ENCODE measurements at places on chromosomes 1 and 21. TPM values are rescaled to one million over a fixed set of nuclear protein-coding genes. Genes with fewer than 3 reads are reported as not detected.

OR2T2 gene
- total RNA-seq, result not detected

TMEM61 gene
- 0.14 TPM for total RNA-seq

DNA sequence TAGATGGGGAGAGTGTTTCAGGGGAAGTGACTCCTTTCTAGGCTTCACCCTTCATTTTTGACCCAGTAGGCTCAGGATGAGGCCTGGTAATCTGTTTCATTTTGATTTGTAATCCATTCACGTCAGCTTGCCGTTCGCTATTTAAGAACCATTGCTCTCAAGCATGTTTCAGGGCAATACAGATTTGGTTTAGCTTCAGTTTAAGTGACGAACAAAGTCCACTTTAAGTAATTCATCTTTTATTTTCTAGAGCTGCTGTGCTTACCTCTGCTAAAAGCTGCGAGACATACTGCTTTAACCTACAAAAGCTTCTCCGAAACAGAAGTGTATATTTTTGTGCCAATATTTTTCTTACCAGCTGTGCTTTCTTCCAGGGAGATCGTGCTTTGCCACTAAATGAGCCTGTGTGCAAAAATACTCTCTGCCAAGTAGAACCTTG is 8.9 kb upstream of the FMO3 start:
- DNase-seq, result no peak

DNA sequence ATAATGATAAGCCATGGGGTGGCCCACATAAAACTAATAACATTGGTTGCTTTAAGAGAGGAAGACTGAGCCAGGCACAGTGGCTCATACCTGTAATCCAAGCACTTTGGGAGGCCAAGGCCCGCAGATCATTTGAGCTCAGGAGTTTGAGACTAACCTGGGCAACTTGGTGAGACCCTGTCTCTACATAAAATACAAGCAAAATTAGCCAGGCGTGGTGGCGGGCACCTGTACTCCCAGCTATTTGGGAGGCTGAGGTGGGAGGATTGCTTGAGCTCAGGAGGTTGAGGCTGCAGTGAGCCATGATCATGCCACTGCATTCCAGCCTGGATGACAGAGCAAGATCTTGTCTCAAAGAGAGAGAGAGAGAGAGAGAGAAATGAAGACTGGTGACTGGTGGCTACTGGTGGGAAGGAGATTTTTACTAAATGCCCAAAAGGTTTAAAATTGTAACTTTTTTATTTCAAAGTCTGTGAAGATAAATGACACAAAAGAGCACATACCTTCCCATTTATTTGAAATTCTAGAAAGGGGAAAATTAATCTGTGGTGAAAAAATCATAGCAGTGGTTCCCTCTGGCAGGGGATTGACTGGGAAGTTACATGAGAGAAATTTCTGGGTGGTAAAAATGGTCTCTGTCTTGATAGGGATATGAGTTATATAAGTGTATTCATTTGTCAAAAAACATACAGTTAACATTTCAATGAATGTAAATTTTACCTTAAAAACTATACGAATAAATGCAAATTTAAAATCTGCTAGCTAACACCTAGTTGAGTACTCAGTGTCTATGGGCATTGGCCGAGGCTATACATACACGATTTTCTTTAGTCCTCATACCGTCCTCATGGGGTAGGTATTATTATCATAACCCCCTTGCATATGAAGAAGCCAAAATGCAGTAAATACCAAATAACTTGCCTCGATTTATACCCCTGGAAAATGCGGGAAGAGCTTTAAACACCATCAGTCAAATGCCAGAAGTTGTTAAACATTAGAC is 2.2 kb upstream of the NBPF1 start:
- no peak for DNase-seq

GRCh38 chr1:145690587-145691558 is 16.3 kb downstream of the PDZK1 start:
- no peak for DNase-seq

DNA sequence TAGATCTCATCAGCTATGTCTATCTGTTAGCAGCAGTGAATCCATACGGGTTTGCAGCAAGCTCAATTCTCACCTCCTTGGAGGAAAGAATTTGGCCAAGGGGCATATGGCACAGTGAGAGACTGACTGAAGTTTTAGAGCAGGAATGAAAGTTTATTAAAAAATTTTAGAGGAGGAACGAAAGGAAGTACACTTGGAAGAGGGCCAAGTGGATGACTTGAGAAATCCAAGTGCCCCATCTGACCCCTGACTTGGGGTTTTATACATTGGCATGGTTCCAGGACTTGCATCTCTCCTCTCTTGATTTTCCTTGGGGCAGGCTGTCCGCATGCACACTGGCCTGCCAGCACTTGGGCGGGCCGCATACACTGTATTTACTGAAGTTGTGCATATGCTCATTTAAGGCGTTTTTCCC is 9.2 kb upstream of the OSBPL9 start:
- no peak for DNase-seq

DNA sequence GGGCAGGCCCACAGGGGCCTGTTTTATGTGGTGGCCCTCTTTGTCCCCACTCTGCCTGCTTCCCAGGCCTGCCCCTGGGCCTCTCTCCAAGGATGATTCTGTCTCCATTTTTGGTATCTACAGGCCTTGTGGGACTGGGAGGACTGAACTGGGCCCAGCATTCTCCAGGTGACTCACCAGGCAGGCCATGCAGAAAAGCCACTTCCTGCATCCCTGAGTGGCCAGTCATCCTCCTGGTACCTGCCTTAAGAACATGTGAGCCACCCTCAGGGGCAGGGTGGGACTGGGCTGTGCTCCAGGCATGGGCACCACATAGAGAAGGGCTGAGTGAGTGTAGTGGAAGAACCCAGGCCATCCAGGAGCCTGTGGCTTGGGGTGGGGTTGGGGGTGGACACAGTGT is 20.0 kb upstream of the BCAR3 start:
- DNase-seq, result peak; percentile 97

DNA sequence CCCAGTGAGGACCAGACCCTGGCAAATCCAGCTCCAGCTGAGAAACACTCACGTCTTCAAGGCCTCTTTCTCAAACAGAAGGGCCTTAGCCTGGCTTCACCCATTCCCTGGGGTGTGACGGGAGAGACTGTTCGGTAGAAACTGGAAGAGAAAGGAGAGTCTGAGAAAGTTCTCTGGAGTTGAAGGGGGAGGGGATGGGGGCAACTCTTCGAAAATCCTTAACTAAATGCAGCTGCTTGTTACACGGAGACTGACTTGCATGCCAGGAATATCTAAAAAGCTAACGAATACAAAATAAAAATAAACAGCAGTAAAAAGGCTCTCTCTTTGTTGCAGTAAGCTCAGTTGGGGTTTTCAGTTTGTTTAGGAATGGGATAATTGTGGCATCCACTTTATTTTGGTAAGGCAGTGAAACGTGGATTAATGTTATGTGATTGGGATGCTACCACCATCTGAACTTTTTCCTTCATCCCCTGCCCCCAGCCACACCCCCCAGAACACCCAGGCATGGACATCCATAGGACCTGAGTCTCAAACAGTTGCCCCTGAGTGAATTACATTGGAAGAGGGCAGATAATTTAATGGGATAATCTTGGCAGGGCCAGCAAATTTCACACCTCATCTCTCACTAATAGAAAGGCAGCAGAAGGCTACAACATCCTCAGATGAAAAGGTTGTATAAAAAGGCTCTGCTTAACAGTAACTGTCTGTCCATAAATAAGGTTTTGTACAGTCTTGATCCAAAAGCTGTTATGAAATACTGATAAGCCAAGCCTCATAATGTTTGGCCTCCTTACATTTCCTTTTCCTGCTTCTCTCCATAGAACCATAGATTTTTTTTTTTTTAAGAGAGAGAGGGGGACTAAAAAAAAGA is 5.8 kb downstream of the ROR1 start:
- DNase-seq, result no peak

Data from epithelial cell of proximal tubule (primary cell).